CD4-positive, alpha-beta T cell treated with Interleukin-2 at 100 ng/mL for 4 hours (primary cell): ENCODE measurements at places on chromosomes 6 and 20.
A peak's percentile ranks its signal among the peaks of the same experiment; 100 is the strongest.

DNA sequence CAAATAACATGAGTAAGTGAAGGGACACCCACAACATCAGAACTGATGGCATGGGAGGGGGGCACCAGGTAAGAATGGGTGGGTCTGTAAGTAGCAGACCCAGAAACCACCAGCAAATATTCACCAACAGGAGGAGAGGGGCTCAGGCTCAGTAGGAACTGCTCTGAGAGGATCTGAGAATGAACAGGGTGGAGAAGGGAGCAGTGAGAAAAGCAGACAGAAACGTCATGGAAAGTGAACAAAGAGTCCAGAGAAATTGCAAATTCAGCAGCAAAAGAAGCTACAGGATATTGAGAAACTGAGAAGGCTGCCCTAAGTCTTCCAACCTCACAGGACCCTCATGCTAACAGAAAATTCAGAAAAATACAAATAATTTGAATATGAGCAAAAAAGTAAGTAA lies 121.3 kb downstream of the KIF16B start:
- DNase-seq = no peak

DNA sequence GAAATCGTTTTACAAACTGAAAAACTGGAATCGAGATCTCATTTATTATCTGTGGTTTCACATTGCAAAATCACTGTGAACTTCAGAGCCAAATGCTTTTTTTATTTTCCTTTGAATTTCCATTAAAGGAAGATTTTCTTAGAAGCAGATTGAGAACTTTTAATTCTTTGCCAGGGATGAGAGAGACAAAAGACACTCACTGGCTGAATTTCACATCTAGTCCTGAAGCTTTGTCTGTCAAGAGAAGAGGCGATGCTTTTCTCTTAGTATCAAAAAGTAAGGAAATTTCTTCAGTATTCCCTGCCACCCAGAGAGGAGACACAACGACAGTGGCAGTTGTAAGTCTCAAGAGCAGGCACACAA lies 141.8 kb downstream of the TMEM200A start:
- DNase-seq = no peak

DNA sequence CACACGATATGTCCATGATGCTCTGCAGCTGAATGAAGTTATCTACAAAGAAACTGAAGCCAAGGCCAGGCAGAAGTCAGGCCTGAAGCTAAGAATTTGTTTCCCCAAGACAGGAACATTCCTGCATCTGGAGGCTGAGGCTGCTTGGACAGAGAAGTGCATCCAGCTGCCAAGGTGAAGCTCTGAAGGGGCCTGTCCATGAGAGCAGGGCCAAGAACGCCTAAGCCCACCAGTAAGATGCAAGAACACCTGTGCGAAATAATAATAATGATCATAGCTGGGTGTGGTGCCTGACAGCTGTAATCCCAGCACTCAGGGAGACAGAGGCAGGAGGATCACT lies 37.7 kb upstream of the B4GALT5 start:
- DNase-seq = no peak

- DNase-seq = no peak
Measured at GRCh38 chr6:80235647-80236046, 129.2 kb downstream of the BCKDHB start.

DNA sequence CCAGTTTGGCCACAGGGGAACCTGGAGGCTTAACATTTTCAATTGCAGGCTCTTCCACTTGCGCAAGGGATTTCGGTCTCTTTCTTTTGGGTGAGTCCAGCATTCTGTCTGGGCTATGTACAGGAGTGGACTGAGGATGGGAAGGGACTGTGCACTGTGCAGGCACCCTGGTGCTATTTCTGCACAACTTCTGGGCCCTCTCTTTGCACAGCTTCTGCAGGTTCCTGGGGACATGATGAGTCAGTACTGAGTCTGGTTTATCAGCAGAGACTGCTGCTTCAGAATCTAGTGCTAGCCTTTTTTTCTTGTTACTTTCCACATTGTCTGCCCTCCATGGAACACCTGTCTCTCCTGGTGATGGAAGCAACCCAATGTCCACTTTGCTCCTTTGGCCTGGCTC lies 78.5 kb upstream of the ASF1A start:
- no peak for DNase-seq

DNA sequence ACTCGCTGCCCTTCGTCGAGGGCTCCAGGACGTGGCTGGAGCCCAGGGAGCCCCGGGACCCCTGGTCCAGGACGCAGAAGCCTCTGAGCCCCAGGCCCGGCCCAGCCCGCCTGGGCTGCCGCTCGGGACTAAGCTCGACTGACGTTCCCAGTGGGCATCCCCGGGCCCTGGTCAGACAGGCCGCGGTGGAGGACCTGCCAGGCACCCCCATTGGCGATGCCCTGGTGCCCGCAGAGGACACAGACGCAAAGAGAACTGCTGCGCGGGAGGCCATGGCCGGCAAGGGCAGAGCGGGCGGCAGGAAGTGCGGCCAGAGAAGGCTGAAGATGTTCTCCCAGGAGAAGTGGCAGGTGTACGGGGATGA lies 28.9 kb downstream of the ZNF831 start:
- no peak for DNase-seq

- DNase-seq = no peak
Measured at GRCh38 chr20:38536310-38536709, 44.7 kb upstream of the ADIG start.

GRCh38 chr6:114315831-114316595 lies 26.8 kb downstream of the HS3ST5 start:
- DNase-seq = no peak

- DNase-seq = no peak
Measured at GRCh38 chr20:53647286-53647821, 53.7 kb upstream of the ZNF217 start.

- DNase-seq = no peak
Measured at GRCh38 chr20:32034581-32035425, 17.2 kb upstream of the HCK start.

- no peak for DNase-seq
Measured at GRCh38 chr6:157271911-157272310, 51.4 kb downstream of the TMEM242 start.

DNA sequence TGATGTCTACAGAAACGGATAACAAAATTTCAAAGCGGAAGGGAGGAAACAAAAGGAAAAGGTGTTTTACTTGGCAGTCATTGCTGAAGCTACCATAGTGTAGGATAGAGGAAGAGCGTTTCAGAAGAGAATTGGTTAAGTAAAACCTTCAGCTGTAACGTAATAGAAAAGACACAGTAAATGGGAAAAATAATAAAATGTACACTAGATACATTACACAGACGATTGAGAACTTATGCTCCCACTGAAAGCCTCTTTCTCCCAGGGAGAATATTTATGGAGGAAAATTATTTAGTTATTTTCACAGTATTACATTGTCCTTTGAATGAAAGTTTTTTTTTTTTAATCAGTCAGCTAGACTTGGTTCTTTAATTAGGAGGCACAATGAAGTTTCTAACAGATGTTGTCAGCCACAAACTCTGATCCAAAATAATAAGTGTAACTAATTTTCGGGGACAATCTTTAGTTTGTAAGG lies 90.7 kb upstream of the PRDM1 start:
- DNase-seq = no peak

DNA sequence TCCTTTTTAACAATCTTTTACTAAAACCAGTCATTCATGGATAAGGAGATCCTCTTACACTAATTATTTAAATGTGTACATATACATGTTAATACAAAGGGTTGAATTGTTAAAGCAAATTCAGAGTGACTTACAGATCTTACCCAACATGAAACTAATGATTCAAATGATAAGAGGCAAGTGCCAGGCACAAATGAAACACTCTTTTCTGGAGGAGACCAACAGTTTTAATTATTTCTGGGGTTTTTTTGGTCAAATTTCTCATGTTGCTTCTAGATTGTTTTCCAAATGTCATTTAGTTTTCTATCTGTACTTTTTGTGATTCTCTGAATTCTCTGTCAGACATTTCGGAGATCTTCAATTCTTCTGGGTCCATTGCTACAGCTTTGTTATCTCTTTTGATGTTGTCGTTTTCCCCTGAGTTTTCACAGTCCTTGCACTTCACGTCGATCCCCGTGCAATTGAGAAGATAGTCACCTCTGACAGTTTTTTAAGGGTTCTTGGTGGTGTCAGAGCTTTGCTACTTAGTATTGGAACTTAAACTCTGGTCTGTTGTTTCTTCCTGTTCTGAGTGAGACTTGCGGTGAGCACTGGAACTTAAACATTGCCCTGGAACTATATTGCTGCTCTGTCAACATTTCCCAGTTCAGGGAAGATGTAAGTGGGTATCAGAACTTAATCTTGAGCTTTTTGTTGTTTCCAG lies 23.2 kb downstream of the MAS1 start:
- no peak for DNase-seq

- DNase-seq = no peak
Measured at GRCh38 chr20:31824554-31825313, 5.6 kb downstream of the MYLK2 start.

- no peak for DNase-seq
Measured at GRCh38 chr6:47079638-47080037, 37.5 kb upstream of the ADGRF1 start.

- DNase-seq = no peak
Measured at GRCh38 chr6:139172567-139172966, 37.7 kb downstream of the HECA start.

- DNase-seq = peak; percentile 47
Measured at GRCh38 chr6:47631269-47631772, 67.1 kb upstream of the ADGRF4 start.

DNA sequence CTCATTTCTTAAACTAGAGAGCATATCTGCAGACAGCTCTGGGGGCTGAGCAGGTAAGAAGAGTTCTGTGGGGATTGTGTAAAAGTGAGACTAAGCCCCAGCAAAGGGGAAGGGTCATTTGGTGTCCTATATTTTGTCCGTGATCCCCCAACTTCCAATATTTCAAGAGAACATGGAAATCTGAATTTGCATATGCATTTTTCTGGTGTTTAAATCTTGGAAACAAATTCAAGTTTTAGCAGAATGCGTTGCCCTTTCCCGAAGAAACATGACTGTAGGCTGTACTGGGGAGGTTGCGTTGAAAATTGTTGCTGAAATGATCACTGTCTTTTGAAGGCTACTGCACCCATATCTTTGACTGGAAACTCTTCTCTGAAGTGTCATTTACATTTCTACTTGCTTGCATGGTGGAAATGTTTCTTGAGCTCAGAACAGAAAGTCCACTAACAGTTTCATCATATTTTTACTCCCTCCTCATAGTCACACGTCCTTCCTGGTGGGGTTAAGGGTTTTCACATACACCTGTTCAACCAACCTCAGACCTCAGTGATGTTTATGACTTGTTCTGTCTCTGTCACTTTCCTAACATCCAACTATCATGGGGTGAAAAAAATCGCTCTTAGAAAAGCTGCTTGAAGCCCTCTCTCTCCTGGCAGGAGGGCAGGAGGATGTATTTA lies 140.3 kb downstream of the BCAS1 start:
- no peak for DNase-seq

GRCh38 chr20:57592263-57593092 lies 27.7 kb downstream of the ZBP1 start:
- DNase-seq = no peak

GRCh38 chr6:34129753-34130152 lies 16.1 kb downstream of the GRM4 start:
- no peak for DNase-seq
